Fibroblast of villous mesenchyme (primary cell): ENCODE measurements at places on chromosomes 13 and 19. TPM values are rescaled to one million over a fixed set of nuclear protein-coding genes. Genes with fewer than 3 reads are reported as not detected.

The LIM2 gene
- total RNA-seq: not detected in 2 replicates

DNA sequence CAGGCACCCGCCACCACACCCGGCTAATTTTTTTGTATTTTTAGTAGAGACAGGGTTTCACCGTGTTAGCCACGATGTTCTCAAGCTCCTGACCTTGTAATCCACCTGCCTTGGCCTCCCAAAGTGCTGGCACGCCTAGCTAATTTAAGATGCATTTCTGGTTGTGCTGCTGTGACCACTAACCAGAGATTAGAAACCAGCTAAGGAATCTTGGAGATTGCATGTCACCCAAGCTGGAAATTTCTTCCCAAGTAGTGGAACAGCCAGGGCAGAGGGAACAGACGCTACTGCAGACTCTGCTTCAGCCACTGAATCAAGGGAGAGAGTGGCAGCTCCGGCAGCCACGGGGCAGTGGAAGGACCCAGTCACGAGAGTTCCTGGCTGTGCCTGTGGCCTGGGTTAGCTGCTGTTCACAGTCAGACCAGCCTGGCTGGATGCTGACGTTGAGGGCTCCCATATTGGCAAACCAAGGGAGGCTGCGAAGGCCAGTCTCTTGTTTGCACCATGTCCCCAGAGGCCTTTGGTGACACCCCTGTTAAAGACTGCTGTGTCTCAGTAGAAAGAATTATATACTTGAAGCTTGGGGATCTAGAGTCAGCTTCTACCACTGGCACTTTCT is 7.9 kb downstream of the TPM4 start:
- DNase-seq: no peak

The KLHL1 gene
- total RNA-seq: not detected in 2 replicates

The RNF6 gene
- total RNA-seq: 43.8 and 57.4 TPM in 2 replicates

The CYP4F11 gene
- total RNA-seq: not detected in 2 replicates

DNA sequence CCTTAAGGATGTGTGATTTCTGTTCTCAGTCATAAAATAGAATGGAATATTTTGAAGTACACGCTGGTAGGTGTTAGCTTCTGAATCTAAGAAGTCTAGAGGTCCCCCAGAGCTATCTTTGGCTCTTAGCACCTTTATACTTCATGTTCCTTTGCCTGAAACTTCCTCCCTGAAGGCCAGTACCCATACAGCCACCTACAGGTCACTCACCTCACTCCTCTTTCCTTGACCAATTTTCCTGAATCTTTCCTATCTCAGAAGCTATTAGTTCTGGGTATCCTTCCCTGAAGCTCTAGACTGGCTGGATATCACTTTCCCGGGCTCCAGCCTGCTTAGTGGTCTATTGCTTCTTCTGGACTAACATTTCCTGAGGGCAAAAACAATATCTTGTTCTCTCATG is 93.4 kb upstream of the EDNRB start:
- no peak for DNase-seq

The FPR1 gene
- not detected in 2 replicates for total RNA-seq

GRCh38 chr19:42033413-42033812 is 36.6 kb downstream of the GRIK5 start:
- no peak for DNase-seq

GRCh38 chr13:25286969-25287961 is at the start of gene MTMR6:
Gene MTMR6, minus strand, starts transcription at chr13:25287488. Its CDS starts 241 bp downstream, at chr13:25287247.
- peak; percentile 85 for DNase-seq

- DNase-seq: peak; percentile 48
Measured at GRCh38 chr19:39351537-39352064, 9.4 kb downstream of the SAMD4B start.

DNA sequence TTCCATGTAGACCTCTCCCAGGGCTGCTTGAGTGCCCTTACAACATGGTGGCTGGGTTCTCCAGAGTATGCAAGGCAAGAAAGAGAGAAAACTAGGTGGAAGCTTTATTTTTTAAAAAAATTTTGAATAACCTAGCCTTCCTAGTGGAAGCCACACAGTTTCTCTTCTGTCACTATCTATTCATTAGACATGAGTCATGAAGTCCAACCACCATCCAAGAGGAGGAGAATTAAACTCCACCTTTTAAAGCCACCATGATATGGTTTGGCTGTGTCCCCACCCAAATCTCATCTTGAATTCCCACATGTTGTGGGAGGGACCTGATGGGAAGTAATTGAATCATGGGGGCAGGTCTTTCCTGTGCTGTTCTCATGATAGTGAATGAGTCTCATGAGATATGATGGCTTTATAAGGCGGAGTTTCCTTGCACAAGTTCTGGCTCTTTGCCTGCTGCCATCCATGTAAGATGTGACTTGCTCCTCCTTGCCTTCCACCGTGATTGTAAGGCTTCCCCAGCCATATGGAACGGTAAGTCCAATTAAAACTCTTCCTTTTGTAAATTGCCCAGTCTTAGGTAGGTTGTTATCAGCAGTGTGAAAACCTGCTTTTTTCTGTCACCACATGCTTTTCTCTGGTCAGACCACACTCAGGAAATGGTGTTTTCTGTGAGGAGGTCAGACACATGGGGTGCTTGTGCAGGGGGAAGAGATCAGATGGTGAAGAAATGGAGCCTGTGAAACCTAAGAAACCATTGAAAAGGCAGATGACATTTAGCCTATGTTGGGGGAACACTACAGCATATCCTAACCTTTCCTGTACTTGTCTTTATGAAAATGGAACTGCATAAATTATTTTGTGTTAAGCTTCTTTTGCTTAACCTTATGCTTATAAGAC is 57.7 kb downstream of the ANKRD10 start:
- no peak for DNase-seq

DNA sequence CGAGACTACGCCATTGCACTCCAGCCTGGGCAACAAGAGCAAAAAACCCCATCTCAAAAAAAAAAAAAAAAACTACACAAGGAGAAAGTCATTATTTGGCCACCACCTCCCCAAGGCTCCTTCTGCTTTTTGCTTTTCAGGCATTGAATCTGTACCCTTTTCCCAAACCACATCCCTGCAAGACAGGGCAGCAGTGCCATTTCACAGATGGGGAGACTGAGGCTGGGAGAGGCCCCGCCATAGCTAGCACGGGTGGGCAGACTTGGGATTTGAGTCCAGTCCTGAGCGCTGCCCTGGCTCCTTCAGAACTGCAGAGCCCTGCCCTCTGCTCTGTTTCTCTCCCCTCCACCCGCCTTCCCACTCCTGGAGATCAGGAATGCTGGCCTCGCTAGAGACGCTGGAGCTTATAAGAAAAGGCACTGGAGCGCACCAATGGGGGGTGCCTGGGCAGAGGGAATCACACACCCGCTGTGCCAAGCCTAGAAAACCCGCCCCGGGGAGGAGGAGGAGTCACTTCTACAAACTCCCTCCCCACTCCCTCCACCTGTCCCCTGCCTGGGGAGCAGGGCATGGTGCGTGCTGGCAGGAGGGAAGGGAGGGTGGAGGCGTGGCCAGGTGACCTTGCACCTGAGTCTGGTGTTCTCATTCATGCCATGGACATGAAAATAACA is 17.6 kb downstream of the TJP3 start:
- no peak for DNase-seq

The TGFBR3L gene
- total RNA-seq: 0.86 and 0.97 TPM in 2 replicates

DNA sequence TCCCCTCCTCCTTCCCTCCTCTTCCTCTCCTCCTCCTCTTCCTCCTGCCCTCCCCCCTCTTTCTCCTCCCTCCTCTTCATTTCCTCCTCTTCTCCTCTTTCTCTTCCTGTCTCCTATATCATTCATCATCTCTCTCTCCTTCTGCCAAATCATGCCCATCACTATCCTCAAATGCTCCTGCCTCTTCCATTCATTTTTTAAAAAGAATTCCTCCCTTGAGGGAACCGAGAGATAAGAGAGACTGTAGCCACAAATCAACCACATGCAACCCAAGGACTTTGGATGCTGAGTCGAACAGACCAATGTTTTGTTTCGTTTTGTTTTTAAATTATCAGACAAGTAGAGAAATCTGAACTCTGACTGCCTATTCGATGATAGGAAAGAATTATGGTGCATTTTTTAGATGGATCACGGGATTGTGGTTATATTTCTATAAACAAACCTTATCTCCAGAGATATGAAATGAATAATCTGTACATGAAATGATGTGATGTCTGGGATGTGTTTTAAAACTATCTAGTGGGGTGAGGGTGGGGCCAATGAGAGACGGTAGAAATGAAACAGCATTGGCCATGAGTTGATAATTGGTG is 9.5 kb upstream of the ZNF541 start:
- DNase-seq: peak; percentile 94

The DIAPH3 gene
- 20.9 and 30.7 TPM in 2 replicates for total RNA-seq

- DNase-seq: no peak
Measured at GRCh38 chr19:39263912-39264305, 4.3 kb upstream of the IFNL2 start.

DNA sequence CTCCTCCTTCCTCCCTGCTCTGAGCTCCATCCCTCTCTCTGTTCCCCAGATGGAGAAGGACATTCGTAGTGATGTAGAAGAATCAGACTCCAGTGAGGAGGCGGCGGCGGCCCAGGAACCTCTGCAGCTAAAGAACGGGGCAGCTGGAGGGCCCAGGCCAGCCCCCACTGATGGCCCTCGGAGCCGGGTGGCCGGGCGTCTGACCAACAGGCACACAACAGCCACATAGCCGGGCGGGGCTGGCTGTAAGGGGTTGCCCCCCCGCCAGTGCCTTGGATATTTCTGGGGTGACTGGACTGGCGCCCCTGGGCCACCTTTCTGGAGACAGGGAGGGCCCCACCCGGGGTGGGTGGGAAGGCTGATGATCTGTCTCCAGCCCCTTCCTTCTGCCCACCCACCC is 46.3 kb downstream of the CD320 start:
- no peak for DNase-seq

GRCh38 chr19:41546386-41546789 is 29.6 kb upstream of the CEACAM21 start:
- no peak for DNase-seq

The PSMC4 gene
- total RNA-seq: 106 and 116 TPM in 2 replicates

DNA sequence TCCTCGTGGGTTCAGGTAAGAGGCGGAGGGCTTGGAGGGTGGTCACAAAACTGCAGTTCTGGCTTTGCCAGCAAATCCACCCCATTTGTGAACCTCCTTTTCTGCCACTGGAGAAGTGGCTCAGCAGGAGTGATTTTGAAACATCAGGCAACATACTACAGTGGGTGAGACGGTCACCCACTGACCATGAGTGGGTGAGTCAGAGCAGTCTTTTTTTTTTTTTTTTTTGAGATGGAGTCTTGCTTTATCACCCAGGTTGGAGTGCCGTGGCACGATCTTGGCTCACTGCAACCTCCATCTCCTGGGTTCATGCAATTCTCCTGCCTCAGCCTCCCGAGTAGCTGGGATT is 3.0 kb downstream of the TOMM40 start:
- no peak for DNase-seq

GRCh38 chr19:47623151-47623920 is 14.4 kb downstream of the BICRA start:
- DNase-seq: no peak

GRCh38 chr13:25990801-25991200 is 61.0 kb downstream of the SHISA2 start:
- DNase-seq: no peak

- DNase-seq: peak; percentile 60
Measured at GRCh38 chr13:102847272-102848234, 1.7 kb downstream of the ERCC5 start.

DNA sequence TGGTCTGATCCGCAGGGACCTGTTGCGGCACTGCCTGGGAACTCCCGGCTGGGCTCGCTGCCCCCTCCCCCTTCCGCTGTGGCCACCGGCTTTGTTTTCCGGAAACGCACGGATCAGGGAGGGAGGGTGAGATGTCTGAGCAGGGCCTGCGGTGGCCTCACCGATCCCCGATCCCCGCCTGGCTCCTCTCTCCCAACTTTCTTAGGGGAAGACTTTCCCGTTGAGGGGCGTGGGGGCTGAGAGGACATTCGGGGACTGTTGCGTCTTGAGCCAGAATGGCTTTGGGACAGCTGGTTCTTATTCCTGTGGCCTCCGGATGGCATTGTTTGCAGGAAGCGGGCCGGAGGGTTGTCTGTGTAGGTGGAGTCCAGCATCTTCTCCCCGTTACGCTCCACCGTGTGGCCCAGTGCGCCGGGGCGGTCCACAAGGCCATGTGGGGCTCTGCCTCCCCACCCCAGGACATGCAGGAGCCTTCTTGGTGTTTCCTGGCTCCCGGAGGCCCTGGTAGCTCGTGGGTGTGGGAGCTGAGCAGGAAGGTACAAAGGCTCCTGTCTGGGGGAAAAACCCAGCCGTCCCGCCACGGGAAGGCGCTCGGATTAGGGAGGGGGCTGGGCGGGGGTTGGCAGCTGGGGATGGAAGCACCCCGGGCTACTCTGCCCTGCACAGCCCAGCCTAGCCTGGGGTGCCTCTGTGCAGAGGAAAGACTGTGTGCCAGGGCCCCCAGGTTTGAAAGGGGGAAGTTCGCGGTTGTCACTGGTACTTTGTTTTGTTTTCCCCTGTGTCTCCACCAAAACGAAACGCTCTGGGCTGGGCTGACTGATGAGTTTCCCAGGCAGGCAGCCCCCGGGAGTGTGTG is 1.3 kb downstream of the CSNK1G2 start:
- DNase-seq: peak; percentile 86

DNA sequence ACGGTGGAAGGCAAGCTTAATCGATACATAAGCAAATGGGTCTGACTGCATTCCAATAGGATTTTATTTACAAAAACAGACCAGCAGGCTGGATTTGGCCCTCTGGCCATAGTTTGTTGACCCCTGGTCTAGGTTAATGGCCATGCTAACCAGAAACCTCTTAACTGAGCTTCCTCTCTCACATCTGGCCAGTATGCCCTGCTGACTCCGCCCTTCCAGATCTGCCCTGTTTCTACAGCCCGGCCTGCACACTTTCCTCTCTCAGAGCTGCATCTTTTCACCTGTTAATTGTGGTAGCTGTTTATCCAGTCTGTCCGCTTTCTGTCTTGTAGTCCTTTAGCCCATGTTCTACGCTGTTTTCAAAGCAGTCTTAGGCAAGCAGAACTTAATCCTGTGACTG is 25.6 kb downstream of the EDNRB start:
- peak; percentile 64 for DNase-seq

DNA sequence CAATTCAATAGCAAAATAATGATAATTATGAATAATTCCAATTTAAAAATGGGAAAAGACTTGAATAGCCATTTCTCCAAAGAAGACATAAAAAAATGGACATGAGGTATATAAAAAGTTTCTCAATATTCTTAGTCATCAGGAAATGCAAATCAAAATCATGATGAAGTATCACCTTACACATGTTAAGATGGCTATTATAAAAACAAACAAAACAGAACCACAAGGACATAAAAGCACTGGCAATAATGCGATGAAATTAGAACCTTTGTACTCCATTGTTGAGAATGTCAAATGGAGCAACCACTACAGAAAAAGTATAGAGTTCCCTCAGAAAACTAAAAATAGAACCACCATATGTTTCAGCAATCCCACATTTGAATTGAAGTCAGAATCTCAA is 1186.1 kb downstream of the SLITRK5 start:
- DNase-seq: no peak

- DNase-seq: no peak
Measured at GRCh38 chr19:43306097-43306496, 36.8 kb upstream of the PSG9 start.

DNA sequence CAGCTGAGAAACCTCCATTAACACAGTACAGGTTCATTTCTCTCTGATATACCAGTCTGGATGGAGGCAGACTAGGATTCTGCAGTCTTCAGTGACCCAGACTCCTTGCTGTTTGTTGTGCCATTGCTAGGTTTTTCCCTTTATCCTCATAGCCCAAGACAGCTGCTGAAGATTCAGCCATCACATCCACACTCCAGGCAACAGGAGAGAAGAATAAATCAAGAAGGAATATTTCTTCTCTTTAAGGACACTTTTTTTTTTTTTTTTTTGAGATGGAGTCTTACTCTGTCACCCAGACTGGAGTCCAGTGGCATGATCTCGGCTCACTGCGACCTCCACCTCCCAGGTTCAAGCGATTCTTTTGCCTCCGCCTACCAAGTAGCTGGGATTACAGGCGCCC is 14.3 kb downstream of the CLPTM1 start:
- no peak for DNase-seq

The ZNF724 gene
- total RNA-seq: 5.6 and 6.8 TPM in 2 replicates

- peak; percentile 68 for DNase-seq
Measured at GRCh38 chr13:44093607-44094564, 214.2 kb downstream of the LACC1 start.
